ENCODE measurements at places on chromosomes 6 and 20.

- DNase-seq, result no peak
Measured at GRCh38 chr6:137166247-137167098, 7.0 kb downstream of the IL22RA2 start.

DNA sequence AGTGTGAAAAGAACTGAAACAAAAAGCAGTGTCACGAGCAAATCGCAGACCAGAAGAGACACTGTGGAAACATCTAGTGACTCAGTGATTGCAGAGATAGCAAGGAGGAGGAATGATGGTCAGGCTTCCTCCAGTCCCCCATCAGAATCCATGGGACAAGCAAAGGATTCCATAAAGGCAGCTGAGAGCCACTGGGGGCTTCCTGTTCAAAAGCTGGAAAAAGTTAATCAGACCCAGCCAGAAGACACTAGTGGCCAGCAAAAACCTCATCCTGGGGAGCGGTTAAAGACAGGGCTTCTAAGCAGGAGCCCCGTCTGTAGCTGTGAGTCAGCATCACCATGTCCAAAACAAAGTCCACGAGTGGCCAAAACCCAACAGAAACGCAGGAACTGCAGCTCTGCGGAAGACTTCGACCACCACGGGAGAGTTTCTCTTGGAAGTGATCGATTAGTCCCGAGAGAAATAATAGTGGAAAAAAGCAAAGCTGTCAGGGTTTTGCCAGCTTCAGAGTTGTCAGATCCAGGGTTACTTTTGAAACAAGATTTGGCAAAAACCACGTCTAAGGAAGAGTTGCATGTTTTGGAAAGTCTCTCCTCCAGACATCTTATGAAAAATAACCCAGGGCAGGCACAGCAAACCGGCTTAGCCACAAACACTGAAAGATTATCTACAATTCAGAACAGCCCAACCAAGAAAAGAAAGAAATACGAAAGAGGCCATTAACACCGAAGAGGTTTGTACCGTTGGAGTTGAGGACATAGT, 51.0 kb downstream of the JAG1 start:
- no peak for DNase-seq

- peak; percentile 37 for DNase-seq
Measured at GRCh38 chr20:1301031-1301529, 27.9 kb downstream of the SDCBP2 start.

GRCh38 chr6:120447605-120448004, 886.7 kb downstream of the TBC1D32 start:
- DNase-seq, result no peak

DNA sequence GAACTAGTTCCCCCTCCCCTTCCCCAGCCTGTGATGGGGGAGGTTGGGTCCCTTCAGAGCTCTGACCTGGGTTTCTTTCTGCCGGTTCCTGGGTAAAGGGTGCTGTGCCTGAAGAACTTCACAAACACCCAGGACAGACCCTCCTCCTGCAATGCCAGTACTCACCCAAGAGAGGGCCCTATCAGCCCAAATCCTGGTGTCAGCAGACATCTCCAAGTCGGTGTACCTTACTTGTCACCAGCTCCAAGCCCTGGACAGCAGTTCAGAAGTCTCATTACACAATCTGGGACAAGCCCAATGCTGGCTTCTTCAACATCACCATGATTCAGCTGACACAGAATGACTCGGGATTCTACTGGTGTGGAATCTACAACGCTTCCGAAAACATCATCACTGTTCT, 467 bp downstream of the TREML4 start:
- no peak for DNase-seq

GRCh38 chr6:149534742-149535141, 11.1 kb downstream of the PPIL4 start:
- DNase-seq, result no peak

- DNase-seq, result no peak
Measured at GRCh38 chr6:133704371-133704770, 184.5 kb upstream of the TCF21 start.

- DNase-seq, result no peak
Measured at GRCh38 chr6:143074101-143074500, 13.4 kb downstream of the AIG1 start.

GRCh38 chr6:111709615-111710398, 104.1 kb upstream of the TRAF3IP2 start:
- DNase-seq, result peak; percentile 84

- DNase-seq, result no peak
Measured at GRCh38 chr20:36481380-36482043, 59.8 kb upstream of the MYL9 start.

DNA sequence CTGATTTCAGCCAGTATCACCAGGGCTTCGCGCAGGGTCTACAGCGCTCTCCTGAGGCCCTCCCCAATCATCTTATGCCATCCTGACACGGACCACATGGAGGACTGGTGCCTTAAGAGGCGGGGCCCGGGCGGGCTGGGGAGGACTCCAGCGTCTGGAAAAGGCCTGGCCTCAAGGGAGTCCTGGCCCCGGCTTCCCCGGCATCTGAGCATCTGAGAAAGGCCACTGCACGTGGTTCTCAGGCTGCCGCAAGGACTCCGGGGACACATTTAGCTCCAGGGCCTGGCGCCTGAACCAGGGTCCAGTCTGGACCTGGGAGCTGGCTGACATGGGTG, 21.4 kb downstream of the BHLHE23 start:
- DNase-seq, result no peak

All from RKO (cell line).